Stimulated activated CD8-positive, alpha-beta memory T cell treated with anti-CD3 and anti-CD28 coated beads, Interleukin-4, amount 100 ng/mL, for 1 hour (primary cell): ENCODE measurements at places on chromosomes 7 and 10.

GRCh38 chr7:74231232-74231590, 21.4 kb downstream of the LAT2 start:
- no peak for DNase-seq

GRCh38 chr7:122397381-122397780, 92.8 kb upstream of the FEZF1 start:
- DNase-seq: no peak

DNA sequence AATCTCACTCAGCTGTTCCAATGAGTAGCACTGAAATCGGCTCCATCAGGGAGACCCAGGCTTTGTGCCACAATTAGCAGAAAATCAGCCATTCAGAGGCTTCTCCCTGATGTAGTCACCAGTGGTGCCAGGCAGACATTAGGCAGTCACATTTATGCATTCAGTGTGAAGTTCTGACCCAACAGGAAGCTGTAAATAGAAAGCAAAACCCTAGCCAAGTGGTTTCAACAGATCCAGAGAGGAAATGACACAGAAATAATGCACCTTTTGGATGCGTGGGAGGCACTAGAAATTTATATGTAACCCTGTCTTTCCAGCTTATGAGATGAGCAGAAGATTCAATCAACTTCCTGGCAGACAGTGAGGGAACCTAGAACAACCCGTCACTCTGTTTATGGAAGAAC, 186.4 kb downstream of the PDE1C start:
- no peak for DNase-seq

DNA sequence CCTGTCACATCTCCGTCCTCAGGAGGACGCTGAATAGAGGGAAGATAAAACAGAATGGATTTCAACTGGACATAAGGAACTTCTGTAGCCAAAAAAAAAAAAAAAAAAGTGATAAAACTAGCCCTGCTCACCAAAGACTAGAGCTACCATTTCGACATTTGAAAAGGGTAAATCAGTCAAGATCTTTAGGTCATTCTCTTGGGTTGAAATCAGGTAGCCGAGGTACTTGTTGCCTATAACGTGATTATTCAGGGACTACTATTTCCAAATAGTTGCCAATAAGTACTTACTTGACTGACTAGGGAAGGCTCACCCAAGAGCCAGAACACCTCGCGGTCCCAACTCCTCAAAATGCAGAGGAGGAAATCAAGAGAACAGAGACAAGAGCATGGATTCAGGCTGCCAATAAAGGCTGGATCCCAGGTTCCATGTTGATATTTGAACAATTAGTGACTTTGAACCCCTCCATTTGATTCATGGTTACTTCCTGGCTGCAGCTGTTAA, 2.0 kb downstream of the RHEB start:
- no peak for DNase-seq

- no peak for DNase-seq
Observed at GRCh38 chr7:92767437-92767836, 68.9 kb downstream of the CDK6 start.

DNA sequence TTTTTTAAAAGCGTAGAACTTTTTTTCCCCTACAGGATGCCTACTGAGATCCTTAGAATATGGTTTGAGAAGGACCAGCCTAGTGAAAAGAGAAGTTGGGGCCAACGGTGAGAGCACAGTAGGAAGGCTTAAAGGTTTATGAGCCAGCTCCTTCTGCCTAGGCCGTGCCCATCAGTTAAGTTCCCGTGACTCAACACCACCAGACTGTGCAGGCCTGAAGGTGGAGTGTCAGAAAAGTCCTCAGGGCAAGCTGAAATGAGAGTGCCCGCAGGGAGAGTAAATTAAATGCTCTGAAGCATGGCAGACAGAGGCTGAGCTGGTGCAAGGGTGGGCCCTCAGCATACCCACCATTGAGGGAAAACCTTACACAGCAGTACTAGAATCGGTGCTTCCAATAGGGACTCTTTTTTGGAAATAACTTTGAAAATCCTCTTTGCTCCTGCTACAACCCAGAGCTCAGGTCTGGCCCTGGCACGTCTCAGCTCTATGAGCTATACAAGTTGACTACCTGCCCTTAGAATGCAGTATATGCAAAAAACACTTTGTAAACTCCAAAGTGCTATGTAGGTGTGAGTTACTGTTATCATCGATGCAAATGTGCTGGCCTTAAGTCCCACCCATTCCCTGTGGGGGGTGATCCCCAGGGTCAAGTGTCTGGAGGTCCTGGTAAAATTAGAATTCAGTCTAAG, 15.2 kb upstream of the C10orf67 start:
- no peak for DNase-seq

DNA sequence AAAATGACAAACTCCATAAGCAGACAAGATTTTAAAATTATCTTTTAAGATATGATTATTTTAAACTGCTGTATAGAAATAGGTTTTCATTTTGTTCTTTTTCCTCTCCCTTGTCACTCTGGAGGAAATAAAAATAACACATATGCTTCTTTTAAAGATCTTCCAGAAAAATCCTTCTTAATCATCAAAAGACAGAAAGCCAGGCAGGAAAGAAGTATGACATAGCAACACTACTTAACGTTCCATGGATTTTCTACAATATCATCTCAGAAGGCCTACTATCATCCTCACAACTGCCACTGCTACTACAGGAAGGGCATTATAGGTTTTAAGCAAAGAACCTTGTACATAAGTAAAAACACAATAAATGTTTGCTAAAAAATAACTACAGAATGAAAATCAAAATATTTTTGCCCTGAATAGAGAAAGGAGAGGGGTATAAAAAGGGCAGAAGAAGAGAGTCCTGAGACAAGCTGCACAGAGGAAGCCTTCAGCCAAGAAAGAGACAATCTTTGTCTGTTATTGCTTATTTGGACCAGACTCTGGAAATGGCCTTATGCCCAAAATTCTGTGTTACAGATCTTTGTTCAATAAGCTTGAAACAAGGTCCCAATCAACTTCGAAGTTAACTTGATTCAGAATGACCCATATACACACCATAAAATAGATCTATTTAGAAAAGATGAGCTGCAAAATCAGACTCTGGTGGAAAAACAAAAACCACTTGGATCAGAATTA, 67.8 kb downstream of the ABI1 start:
- no peak for DNase-seq

DNA sequence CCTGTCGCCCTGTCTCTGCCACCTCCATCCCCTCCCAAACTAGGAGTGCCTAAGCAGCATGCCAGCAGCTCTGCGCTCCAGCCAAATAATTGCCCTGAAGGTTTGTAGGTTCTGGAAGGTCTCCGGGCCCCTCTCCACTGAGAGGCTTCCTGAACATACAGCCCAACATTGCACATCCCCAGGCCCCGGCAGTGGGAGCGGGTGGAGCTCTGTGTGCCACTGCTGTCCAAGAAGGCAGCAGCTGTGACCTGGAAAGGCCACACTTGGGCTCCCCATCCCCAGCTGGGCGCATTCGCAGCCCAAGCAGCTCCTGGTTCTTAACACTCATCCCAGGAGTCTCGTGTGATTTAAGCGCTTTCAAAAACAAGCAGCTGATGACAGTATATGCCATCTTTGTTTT, 95.7 kb downstream of the COL13A1 start:
- no peak for DNase-seq

DNA sequence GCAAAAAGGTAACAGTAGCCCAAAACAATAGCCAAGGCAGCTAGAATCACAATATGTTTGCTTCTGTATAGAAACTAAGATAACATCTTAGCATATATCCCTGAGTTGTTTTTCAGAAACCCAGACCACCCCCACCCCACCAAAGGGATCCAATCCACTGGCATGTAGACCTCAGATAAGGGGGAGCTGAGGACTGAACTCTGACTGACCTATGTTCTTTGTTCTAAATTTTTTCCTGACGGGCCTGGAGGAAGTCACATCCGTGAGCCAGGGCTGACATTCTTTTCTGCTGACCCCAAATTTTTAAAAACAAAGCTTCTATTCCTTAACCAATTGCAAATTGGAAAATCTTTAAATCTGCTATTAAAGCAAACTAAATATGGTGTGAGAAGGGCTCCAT, 493.9 kb upstream of the IGFBP3 start:
- DNase-seq: no peak
